Hematopoietic multipotent progenitor cell (in vitro differentiated cells): ENCODE measurements at places on chromosomes 11 and 22. TPM values are rescaled to one million over a fixed set of nuclear protein-coding genes. Genes with fewer than 3 reads are reported as not detected.

ACR gene
- 2.2 TPM for total RNA-seq

POTEH gene
- not detected for total RNA-seq

TMEM121B gene
- under 0.01 TPM for total RNA-seq

DNA sequence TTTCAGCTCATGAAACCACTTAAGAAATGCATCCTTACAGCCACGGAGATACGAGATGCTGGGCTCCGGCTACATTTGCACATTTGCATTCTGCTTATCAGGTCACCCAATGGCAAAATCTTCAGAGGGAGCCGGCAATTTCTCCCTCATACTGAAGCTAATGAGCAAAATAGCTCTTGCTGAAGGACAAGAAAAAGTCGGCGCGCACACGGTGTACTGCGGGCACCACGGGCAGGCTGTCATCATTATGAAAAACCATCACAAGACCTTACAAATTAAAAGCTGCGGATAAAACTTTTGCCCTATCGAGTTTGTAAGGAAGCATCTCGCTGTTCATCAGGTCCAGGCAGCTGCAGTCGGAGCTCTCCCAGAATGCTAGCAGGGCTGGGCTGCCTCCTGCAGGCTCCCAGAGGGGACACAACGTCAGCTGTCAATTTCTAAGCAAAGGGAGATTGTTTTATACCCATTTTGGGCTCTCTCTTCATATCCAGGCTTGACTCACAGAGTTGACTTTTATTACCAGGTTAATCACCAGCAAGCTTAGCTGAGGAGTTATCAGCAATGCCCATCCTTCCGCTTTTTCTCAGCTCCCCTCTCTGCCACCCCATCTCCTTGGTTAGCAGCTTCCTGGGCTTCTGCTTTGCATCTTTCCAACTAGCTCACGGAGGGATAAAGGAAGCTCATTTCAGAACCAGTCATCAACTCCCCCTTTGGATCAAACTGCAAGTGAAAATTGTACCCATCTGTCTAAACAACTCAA is 375.1 kb downstream of the OPCML start:
- DNase-seq: peak; percentile 56

DNA sequence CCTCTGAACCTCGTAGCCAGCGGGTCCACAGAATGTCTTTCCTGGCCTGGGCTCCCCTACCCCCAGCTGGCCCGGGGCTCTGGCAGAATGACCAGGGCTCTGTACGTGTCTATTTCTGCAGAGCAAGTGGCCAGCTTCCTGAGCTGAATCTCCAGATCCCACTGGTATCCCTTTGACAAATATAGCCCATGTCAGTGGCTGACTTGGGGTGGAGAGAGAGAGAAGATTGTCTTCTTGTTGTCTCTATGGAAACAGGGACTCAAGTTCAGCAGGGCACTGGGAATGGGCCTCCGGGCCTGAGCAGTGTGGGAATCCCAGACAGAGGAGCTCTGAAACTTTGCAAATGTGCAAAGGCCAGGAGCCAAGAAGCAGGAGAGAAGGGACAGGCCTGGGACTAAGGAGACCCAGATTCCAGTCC is 33.9 kb downstream of the ANO1 start:
- no peak for DNase-seq

GRCh38 chr11:57645689-57646085 is 4.0 kb downstream of the YPEL4 start:
- no peak for DNase-seq

DNA sequence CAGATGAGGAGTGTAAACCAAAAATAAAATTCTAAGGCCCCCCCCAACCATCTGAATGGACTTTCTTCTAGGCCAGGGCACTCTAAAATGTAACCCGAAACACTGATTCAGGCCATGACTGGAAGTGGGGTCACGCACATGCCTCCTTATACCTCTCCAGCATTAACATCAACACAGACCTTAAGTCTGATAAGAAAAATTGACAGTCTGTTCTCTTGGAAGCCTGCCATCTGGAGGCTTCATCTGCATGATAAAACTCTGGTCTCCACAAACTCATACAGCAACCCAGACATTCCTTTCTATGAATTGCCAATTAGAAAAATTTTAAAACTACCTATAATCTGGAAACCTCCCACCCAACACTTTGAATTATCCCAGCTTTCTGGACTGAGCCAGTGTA is 3.9 kb upstream of the SERGEF start:
- no peak for DNase-seq

DNA sequence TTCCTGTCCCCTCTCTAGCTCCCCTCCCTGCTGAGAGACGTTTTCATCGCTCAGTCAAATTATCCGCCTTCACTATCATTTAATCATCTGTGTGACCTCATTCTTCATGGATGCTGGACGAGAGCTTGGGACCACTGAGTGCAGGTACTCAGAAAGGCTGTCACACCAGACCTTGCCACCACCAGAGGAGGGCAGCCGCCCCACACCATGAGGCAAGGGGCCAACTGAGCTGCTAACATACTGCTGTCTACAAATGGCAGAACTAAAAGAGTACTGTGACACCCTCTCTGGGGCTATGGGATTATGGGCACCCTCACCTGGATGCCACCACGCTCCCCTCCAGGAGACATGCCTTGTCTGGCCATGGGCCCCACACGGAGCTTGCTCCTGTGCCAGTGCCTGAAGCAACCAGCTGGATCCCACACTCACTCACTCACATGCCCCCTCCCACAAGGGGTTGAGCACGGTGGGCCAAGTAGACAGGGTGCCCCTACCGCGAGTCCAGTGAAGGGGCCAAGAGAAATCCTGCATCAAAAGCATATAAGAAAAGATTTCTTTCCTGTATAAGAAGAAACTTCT is 670.0 kb upstream of the CCDC90B start:
- DNase-seq: no peak

GRCh38 chr11:33021937-33022336 is 6.3 kb downstream of the DEPDC7 start:
- DNase-seq: no peak

DNA sequence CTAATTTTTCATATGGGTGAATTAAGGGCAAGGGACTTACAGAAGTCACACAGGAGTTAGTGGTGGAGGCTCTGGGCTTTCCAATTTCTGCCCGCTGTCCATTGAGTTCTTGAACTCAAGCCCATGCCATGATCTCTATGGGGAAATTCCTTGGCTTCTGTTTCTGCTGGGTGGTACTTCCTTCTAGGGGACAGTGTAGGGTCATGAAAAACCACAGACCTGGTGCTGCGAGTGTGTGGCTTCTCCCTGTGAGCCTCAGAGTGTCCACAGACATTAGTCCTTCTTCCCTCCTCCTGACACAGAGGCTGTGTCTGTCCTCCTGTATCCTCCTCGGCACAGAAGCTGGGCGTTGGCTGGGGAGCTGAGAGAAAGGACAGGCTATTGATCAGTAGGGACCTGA is 6.3 kb upstream of the SEZ6L start:
- DNase-seq: no peak

GRCh38 chr22:19846620-19847344 is 7.9 kb downstream of the GNB1L start:
- no peak for DNase-seq

DNA sequence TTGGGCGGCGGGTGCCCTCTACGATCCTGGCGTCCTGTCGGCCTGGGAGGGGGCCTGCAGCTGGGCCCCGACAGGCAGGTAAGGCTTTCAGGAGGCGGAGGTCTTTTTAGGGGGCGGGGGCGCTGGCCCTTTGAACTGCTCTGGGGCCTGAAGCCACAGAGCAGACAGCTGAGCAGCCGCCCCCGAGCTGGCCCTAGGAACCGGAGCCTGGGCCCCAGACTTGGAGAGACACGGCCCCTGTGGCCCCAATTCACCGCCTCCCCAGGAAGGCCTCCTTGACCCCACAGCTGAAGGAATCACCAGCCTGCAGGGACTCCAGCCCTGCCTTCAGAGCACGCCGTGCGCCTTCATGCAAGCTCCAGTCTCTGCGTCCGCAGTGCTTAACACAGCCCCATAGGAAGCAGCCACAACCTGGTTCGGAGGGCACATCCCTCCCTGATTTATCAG is 618 bp upstream of the CERK start:
- no peak for DNase-seq
